Astrocyte (in vitro differentiated cells and primary cell): ENCODE measurements at places on chromosomes 1 and 21. TPM values are rescaled to one million over a fixed set of nuclear protein-coding genes. Genes with fewer than 3 reads are reported as not detected.

DNA sequence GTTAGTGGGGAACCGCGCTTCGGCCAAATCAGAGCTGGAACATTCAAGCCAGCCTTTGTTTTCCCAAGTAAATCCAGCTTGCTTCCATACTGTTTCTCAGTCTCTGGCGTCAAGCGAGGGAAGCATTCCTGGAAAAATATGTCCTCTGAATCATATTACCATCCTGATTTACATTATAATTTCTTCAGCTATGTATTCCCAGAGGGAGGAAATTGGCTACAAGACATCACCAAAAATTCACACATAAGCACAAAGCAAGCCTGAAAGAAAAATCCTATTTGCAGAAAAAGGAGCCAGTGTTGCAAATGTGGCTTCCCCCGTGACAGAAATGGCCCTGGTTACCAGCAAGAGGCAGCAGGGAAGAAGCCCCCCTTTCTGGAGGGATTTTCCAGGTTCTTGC, 233.3 kb downstream of the KCNJ6 start:
- DNase-seq: no peak

- DNase-seq: peak; percentile 70
Observed at GRCh38 chr1:215517441-215517891, 49.6 kb upstream of the KCTD3 start.

- peak; percentile 65 for DNase-seq
Observed at GRCh38 chr1:107198561-107198960, 57.7 kb downstream of the NTNG1 start.

DNA sequence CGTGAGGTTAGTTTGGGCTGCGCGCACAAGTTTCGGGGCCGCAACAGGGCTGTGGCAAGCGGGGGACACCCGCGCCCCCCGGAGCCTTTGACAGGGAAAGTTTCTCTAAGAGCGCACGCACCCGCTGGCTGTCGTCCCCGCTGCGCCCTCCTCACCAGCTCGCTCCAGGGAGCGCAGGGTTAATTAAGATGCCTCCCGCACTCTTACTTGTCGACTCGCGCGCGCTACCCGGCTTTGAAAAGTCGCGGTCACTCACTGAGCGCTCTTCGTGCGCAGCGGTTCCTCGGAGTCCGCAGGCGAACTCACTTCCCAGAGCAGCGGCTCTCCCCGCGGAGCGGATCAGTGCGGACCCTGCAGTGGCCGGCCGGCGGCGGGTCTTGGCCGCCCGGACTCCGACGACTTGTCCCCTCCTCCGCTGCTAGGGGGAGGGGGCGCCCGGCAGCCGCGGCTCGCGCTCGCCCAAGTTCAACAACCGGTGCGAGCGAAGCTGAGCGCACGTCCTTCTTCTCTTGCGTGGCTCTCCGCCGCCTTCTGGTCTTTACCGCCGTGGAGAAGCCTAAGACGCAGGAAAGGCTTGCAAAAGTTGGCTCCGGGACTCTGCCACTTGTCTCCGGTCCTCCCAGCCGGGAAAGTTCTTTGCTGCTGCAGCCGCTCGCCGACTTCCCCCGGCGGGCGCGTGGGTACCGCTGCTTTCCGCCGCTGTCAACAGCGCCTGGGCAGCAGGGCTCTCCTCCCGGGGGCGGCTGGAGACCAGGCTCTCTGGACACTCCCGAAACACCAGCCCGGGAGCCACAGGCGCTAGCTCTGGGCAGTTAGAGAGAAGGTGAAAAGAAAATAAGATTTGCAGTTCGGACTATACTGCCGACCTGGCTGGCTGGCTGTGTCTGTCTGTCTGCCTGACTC, 506 bp downstream of the JUN start:
- DNase-seq: peak; percentile 36

- DNase-seq: no peak
Observed at GRCh38 chr1:245549996-245550719, 395.4 kb downstream of the KIF26B start.

DNA sequence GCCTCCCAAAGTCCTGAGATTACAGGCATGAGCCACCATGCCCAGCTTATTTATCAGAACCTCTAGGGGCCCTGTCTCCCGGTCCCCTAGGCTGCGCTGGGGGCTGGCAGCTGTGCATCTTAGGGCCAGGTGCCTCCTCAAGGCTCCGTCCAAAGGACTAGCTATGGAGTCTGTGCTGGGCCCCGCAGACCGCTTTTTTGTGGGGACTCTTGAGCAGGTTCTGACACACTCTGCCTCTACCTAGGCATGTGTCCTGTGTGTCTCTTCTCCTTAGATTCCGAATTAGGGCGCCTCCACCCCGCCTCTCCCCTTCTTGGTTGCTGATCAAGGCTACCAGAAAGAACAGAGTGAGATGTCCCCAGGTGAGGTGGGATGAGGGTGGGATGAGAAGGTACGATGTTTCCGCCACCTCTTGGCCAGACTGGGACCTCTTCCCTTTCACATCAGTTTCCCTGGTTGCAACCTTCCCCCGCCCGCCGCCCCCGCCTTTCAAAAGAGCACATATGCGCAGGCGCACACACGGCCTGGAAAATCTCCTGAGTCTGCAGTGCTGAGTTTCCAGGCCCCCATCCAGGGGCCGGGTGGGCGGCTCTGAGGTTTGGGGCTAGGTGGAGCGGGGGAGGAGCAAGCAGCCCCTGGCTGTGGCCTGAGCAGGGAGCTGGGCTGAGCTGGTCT, 5.0 kb upstream of the PTPN7 start:
- DNase-seq: no peak

DNA sequence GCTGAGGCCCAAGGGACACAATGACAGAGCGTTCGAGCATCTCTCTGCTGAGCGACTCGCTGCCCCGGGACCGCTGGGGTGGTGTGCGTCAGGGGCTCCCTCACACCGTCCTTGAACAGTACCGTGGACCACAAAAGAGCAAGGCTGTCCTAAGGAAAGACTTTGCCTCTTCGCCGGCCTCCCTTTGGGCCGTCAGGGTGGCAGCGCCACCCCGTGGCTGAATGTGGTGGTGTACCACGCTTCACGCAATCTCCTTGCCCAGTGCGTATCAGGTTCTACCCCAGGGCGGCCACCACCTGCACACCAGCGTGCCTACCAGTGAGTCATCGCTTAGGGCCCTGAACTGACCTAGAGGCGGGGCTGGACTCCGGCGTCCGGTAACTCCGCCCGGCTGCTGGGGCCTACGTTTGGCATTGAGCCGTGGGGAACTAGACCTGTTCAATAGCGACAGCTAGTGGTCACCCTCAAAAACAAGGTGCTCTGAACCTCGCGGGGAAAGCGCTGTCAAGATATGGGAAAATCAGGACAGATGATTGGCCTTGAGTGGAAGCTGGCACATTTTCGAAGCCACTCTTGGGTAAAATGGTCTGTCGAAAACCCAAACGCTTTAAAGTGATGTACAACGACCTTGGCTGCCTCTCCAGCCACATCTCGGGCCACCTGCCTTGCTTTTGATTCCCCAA, 8.1 kb upstream of the TRAF3IP3 start:
- DNase-seq: peak; percentile 79

DNA sequence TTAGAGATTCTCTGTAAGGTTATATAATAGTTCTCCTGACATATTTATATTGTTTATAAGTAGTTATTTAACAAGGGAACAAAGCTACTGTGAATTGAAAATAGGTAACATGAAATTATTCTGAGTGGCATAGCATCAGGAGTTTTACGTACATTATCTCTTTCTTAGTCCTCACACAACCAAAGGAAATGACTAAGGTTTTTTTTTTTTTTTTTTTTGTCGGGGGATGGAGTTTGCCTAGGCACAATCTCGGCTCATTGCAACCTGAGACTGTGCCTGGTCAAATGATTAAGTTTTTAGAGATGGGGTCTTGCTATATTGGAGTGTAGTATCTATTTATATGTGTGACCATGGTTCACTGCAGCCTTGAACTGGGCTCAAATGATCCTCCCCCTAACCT, 24.9 kb downstream of the TMED5 start:
- no peak for DNase-seq

- DNase-seq: peak; percentile 100
Observed at GRCh38 chr1:172746091-172746949, 87.4 kb downstream of the FASLG start.

- DNase-seq: no peak
Observed at GRCh38 chr1:43423672-43424550, 29.8 kb downstream of the HYI start.

GRCh38 chr1:75672528-75673393, 51.7 kb upstream of the ACADM start:
- peak; percentile 90 for DNase-seq

- DNase-seq: no peak
Observed at GRCh38 chr1:237811633-237812032, 79.1 kb downstream of the ZP4 start.

DNA sequence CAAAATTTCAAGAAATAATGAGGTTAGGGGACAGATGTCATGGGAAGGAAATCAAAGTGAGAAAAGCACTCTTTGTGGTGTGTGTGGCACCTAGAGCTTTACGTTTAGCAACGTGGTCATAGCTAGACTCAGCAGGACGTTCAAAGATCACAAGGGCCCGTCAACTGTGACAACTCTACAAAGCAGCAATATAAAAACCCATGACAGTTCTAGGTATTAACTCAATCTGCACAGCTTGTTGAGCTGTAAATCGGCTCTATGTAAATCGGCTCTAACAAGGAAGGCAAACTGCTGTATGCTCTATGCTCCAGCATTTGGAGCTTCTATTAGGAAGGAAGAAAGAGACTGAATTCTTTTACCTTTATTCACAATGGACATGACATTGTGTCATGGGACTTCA, 64.8 kb downstream of the TP53BP2 start:
- no peak for DNase-seq

- no peak for DNase-seq
Observed at GRCh38 chr1:111582644-111583618, 36.7 kb upstream of the RAP1A start.

- peak; percentile 77 for DNase-seq
Observed at GRCh38 chr1:209416039-209416438, 167.5 kb upstream of the CAMK1G start.

DNA sequence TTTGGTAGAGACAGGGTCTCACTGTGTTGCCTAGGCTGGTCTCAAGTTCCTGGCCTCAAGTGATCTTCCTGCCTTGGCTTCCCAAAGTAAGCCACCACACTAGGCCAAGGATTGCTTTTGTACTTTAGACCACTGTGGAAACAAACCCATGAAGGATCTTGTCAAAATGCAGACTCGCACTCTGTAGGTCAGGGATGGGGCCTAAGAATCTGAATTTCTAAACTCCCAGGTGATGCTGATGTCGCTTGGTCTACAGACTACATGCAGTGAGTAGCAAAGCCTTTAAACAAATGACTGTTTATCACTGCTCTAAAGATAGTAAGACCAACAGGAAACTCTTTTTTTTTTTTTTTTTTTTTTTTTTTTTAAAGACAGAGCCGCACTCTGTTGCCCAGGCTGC, 54.1 kb upstream of the MUTYH start:
- no peak for DNase-seq

GRCh38 chr1:23868557-23869016, 497 bp upstream of the FUCA1 start:
- no peak for DNase-seq

GRCh38 chr1:234932511-234933430, 195.9 kb downstream of the TOMM20 start:
- DNase-seq: no peak

DNA sequence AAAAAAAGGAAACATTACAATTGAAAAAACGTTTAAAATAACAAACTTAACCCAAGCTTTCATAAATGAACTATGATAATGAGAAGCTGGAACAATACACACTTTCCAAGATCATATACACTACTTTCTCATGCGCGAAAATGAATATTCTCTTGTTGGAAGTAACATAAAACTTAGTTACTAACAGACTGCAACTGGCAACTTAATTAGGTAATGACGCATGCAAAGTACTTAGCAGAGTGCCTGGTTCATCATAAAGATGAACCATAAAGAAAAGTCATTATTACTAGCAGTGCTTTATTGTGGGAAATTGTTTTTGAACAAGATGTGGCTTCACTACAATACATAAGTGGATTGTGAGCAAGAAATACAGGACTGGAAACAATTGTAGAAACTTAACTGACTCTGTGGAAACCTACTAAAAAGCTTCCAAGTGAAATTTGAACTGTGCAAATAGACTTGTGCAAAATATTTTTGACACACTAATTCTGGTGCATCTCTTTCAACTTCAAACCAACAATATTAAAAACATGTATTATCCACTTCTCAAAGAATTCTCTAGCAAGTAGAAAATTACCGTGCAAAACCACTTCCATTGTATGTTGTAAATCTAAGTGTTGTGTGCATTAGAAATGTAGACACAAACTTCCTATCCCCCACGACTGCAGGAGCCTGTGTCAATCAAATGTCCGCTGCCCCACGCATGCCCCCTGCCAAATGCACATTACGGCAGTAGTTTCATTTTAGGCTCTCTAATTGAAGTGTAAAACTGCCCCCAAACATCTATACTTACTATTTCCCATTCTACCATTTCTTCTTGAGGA, 2.0 kb downstream of the ARHGAP29 start:
- DNase-seq: no peak

DNA sequence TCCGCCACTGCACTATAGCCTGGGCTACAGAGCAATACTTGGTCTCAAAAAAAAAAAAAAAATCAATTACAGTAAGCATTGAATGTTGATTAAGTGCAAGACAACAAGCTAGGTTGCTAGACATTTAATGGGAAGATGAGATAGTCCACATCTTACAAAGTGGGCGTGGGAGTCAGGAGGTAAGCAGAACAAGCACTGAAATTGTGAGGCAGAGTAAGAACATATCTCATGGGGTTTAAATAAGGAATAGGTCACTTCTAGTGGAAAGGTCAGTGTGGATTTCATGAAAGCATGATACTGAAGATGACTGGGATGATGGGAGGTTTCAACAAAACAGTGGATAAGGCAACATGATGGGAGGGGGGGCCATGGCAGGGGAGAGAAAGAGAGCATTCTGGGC, 1.9 kb upstream of the OLFML2B start:
- no peak for DNase-seq

GRCh38 chr1:212450331-212450881, 17.7 kb downstream of the NENF start:
- no peak for DNase-seq

DNA sequence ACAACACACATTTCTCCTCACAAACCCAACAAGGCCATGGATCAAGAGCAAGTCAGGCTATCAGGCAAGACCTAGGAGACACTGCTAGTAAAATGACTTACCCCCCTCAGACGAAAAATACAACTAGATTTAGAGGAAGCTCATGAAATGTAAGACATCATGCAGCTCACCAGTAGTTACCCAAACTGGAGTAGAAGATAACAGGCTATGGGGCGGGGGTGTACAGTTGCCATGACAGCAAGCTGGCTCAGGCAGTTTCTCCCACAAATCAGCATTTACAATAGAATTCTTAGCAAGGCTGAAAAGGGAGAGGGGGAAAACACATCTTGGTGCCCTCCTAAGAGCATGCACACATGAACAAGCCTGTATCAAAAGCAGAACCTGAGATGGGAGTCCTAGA, 13.9 kb downstream of the TPM3 start:
- no peak for DNase-seq

The MYOG gene
- not detected in 2 replicates for total RNA-seq

The KCNK2 gene
- 0.16 TPM in 1 of 2 replicates, not detected in the other for total RNA-seq

The SLAMF7 gene
- total RNA-seq: 0.31 and 0.32 TPM in 2 replicates

The CCDC181 gene
- 1.1 and 1.5 TPM in 2 replicates for total RNA-seq

The YTHDF2 gene
- 91.3 and 97.5 TPM in 2 replicates for total RNA-seq

The ACKR1 gene
- 0.67 and 1.00 TPM in 2 replicates for total RNA-seq

The TMCC2 gene
- total RNA-seq: 10.6 and 10.8 TPM in 2 replicates

The PGBD5 gene
- 14.7 and 22.4 TPM in 2 replicates for total RNA-seq

The DLGAP3 gene
- total RNA-seq: 1.6 and 2.7 TPM in 2 replicates

The ADCY10 gene
- 0.07 and 0.27 TPM in 2 replicates for total RNA-seq

The RHOU gene
- 3.5 and 6.1 TPM in 2 replicates for total RNA-seq

The TCEANC2 gene
- total RNA-seq: 3.7 and 4.6 TPM in 2 replicates

The FASLG gene
- not detected in 2 replicates for total RNA-seq

The CHIA gene
- total RNA-seq: not detected in 2 replicates

The MECR gene
- total RNA-seq: 25.1 and 30.3 TPM in 2 replicates

The LIPI gene
- not detected in 2 replicates for total RNA-seq

The IFI44 gene
- 144 and 176 TPM in 2 replicates for total RNA-seq

The S100A1 gene
- 1.7 and 4.1 TPM in 2 replicates for total RNA-seq

The CDC20 gene
- 7.0 and 14.5 TPM in 2 replicates for total RNA-seq
